ENCODE measurements at places on chromosomes 7 and 10.

DNA sequence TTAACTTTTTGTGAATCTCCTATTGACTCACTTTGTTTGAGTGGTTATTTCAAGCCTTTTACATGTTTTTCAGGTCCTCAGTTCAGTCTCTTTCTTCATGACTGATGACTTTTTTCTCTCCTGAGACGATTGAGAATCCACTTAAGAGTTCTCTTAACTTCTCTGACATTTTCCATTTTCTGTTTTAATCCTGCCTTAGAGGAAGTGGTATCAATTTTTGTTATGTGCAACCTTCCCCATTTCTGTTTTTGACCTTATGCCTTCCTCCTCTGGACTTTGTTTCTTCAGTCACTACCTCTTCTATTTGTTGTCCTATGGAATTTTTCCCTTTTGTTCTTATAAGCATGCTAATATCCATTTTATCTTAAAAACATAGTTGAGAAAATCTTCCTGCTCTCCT, 2.4 kb downstream of the PSMC2 start:
- no peak for DNase-seq

DNA sequence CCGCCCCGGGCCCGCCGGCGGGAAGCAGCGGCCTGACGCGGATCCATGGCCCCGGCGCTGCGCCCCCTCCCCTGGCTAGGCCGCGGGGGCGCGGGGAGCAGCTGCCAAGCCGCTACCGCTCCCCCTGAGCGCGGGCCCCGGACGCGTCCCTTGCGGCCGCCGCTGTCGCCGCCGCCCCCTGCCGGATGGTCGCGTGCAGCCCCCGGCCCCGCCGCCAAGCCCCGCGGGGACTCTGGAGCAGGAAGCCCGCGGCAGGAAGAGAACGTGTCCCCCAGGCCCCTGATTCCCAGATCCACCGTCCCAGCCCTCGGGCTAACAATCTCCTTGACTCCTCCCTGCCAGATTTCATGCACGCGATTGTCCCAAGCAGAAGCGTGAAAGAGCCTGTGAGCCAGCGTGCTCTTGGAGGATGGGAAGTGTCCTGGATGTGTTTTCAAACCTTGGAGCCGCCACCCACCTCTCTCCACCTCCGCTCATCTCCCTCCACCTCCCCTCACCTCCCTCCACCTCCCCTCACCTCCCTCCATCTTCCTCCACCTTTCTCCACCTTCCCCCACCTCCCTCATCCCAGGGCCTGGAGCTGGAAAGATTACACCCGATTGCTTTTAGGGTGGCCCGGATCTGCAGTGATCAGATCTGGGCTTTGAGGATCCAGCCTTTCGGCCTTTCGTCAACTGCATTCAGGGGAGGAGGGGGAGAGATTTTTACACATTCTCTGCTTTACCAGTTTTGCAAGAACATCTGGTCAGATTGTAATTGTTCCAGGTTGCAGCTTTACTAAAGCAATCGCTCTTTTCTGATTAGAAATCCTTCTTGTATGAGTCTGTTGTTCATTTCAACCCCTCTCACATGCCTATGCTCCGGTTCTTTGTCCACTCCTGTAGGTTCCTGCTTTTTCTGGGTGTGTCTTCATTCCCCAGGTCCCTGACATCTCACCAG, 570 bp upstream of the PRTFDC1 start:
- DNase-seq = peak; percentile 21

DNA sequence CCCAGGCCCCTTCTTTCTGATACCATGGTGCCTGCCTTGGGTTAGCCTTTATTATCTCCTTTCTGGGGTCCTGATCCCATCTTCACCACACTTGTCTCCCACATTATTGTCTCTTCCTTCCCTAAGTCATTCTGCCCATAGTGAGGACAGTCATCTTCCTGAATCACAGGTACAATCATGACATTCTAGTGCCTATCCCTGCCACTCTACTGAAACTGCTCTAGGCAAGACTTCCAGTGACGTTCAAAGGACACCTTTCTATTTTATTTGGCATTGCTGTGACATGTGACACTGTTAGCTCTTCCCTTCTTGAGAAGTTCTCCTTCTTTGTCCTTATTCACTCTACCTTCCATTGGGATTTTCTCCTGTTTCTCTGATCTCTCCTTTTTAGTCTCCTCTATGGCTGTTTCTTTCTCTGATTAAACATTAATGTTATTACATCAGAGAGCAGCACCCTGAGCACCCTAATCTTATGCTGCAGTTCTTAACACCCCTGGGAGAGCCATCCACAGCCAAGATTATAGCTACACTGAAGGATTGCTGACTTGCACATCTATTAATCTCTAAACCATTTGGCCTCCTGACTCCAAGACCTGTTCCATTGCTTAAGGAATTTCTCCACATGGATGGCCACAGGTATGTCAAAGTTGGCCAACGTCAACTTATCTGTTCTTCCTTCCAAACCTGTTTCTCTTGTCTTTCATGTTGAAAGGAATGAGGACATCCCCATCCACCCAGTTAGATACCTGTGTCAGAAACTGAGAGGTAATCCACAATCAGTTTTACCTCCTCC, 10.9 kb downstream of the MACC1 start:
- no peak for DNase-seq

DNA sequence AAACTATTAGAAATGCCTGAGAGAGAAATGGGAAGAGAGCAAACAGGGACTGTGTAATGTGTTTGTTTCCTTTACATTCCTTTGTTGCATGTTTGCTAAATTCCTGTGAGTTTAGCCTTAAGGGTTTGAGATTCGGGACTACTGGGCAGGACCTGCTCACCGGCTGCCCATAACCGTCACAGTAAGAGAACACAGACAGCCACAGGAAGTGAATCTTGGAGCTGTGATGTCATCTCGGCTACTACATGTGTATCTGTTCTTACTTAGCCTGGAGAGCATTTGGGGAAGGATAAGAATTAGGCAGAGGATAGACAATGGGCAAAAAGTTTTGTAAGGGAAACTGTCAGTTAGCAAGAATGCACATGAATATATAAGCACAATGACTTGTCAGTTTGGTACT, 485.1 kb upstream of the KLF6 start:
- DNase-seq = no peak

DNA sequence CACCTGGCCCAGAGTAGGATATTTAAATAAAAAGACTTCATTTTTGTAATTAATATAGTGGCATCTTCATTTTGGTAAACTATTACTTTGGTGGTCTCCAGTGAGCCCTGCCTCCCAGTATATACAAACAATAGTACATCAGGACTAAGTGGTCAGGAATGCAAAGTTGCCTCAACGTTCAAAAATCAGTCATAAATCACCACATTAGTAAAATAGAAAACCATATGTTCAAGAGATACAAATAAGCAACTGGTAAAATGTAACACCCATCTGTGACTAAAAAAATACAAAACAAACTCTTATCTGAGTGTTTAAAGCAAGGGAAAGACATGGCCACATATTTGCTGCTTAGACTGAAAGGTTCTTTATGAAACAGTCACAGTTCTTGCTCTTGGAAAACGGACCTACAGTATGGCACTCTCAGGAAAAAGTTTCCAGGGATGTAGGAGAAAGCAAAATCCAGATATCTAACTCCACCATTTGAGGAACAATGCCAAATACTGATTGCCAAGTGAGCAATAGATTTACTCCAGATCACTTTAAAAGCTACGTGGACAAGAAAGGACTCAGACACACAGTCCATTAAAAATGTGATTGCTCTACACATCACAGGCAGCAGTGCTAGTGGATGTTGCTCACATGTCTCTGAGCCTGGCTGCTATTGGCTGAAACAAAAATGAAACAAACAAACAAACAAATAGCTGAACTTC, 15.1 kb upstream of the RHOBTB1 start:
- no peak for DNase-seq

GRCh38 chr10:86199041-86199440, 167.6 kb downstream of the GRID1 start:
- no peak for DNase-seq

DNA sequence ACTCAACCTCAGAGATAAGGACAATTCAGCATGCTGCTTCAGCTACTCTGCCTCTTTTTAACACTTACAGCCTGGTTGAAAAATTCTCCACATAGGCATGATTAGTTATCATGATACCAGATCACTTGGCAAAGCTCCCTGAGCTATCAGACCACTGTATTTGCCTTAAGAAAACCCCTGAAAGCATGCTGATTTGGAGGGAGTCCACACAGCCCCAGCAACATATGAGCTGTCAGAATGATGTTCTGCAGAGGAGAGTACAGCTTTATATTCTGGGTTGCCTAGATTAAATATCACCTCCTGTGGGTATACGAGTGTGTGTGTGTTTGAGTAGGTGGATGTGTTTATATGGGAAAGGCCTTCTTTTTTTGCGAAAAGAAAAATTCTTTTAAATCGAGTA, 170.2 kb upstream of the CHRM2 start:
- no peak for DNase-seq

DNA sequence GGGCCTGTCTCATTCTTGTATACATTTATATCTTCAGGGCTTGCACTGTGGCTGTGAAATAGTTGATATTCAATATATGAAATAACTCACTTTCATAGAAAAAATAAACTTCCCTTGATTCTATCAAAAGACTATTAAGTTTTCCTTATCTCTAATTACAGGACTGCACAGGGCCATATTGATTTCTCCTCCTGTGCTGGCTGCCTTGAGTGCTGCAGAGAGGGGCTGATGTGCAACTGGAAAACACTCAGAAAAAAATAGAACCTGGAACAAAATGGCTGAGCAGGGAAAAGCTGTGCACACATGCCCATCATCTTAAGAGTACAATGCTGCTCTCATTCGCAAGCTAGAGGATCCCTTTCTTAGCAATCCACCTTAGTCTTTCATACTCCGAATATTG, 5.9 kb upstream of the HDAC9 start:
- no peak for DNase-seq

GRCh38 chr7:135204876-135205275, 6.5 kb downstream of the WDR91 start:
- no peak for DNase-seq

DNA sequence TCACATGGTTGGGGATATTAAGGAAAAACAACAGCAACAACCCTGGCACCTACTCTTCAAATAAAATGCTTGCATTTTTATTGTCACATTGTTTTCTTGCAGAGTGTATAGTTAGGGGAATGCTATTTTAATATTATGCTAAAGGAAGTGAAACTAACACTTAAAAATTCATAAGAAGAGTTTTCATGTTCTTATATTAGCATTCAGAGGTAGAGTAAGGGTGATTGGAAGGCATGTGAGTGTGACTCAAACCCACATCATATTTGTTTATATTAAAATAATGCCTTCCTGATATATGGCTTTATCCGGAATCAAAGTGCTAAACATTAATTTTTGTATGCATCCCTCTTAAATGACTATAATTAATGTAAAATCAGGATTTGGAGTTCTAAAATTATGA, 59.8 kb upstream of the TES start:
- DNase-seq = no peak

- DNase-seq = no peak
These were observed 333.8 kb downstream of the CXCL12 start for GRCh38 chr10:44051091-44051490.

GRCh38 chr10:23230582-23230981, 38.5 kb downstream of the PTF1A start:
- no peak for DNase-seq

DNA sequence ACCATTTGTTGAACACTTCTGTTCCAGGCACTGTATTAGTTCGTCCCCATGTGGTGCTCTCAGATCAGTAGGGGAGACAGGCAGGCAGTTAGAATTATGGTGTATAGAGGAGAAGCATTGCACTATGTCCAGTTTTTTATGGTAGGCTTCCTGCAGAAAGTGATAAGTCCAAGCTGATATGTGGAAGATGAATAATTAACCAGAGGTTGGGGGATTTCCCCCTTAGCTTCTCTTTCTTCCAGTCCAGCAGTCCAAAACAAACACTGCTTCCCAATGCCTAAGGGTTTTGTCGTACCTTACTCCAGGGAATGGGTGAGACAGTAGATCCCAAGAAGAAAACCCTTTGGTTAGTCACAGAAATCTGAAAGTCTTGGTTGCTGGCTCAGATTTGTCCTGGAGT, 19.2 kb downstream of the HIF1AN start:
- DNase-seq = no peak

DNA sequence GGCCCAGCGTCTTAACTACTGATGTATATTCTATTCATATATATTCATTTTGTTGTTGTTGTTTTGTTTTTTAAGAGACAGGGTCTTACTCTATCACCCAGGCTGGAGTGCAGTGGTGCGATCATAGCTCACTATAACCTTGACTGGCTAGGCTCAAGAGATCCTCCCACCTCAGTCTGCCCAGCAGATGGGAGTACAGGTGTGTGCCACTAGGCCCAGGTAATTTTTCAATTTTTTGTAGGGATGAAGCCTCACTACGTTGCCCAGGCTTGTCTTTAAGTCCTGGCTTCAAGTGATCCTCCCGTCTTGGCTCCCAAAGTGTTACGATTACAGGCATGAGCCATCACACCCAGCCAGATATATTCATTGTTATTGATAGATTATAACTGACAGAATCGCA, 12.9 kb upstream of the STN1 start:
- DNase-seq = no peak

- no peak for DNase-seq
These were observed 9.6 kb downstream of the GRID1 start for GRCh38 chr10:86357041-86357440.

DNA sequence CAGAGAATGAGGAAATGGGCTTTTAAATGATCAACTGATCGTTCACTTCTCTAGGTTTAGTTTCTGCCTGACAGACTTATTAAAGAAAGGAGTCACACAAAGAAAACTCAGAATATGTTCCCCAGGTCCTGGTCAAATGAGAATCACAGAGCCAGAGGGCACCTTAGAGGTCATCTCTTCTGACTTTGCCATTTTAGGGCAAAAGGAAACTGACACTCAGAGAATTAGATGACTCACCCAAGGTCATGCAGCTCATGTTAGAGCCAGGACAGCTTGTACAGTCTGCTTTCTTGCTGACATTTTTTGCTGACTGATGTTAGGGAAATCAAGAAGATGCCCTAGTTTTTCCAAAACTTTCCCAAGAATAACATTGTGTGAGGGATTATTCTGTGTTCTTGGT, 312.7 kb upstream of the SP8 start:
- no peak for DNase-seq

DNA sequence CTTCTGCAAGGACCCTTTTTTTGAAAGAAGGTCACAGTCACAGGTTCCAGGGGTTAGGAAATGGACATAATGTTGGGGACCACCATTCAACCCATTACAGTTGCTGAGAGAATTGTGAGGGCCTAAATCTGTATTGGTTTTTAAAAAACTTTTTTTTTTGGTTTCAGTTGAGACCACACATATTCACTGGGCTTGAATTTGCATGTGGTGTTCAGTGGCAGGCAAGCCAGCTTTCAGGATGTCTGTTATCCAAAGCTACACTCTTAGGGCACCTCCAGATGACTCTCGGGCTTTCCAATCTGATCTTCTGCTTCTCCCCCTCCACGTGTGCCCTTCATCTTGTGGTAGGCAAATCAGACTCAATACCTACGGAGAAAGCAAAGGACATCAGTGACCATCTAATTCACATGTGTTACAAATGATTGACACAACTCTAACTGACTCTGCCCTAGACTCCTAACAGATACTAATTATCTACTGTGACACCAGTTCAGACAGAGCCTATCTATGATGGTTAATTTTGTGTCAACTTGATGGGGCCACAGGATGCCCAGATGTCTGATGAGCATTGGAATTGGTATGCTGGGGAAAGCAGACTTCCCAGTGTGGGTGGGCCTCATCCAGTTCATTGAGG, 93.3 kb upstream of the ELMO1 start:
- no peak for DNase-seq

All from stimulated activated CD4-positive, alpha-beta T cell treated with anti-CD3 and anti-CD28 coated beads, Interleukin-1b, Interleukin-23, amount 100 ng/mL, for 1 hour (primary cell).